Stimulated activated CD8-positive, alpha-beta memory T cell treated with anti-CD3 and anti-CD28 coated beads, Interleukin-7, amount 100 ng/mL, for 48 hours (primary cell): ENCODE measurements at places on chromosomes 16 and 17.
A peak's percentile ranks its signal among the peaks of the same experiment; 100 is the strongest.

DNA sequence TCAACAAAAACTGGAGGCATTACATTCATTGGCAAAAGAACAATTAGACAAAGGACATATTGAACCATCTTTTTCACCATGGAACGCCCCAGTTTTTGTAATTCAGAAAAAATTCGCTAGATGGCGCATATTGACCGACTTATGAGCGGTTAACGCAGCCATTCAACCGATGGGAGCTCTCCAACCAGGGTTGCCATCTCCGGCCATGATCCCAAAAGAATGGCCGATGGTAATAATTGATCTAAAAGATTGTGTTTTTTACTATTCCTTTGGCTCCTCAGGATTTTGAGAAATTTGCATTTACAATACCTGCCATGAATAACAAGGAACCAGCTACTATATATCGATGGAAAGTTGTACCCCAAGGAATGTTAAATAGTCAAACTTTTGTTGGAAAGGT, 21.4 kb downstream of the ALOX15B start:
- no peak for DNase-seq

DNA sequence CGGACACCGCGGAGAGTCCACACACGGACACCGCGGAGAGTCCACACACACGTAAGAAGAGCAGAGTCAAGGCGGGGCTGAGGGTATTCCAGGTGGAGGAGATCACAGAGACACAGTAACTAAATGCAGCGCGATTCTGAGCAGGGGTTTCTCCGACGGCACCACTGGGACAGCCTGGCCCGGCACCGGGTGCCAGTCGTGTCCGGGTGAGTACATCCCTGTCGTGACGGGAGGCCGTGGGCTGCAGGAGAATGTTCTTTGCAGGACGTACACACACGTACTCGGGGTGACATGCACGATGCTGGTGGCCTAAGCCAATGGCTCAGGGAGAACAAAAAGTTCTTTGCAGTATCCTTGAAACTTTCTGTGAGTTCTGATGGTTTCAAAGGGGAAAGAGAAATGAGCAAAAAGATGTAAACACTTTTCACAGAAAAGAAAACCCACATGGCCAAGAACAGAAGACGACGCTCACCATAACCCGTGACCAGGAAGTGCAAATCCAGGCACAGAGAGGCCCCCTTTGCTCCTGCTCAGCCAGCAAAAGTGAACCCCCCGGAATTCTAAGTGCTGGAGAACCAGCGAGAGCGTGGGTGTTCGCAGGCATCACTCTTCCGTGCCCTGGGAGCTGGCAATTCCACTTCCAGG, 53.7 kb upstream of the METRNL start:
- DNase-seq, result no peak

- no peak for DNase-seq
These were observed 590 bp upstream of the CD79B start for GRCh38 chr17:63932721-63933120.

- DNase-seq, result no peak
These were observed 2.4 kb upstream of the MTSS2 start for GRCh38 chr16:70688246-70688742.

GRCh38 chr17:879546-880442, 97.6 kb downstream of the MRM3 start:
- peak; percentile 55 for DNase-seq

- no peak for DNase-seq
These were observed 10.5 kb downstream of the CCR7 start for GRCh38 chr17:40554646-40555295.

- no peak for DNase-seq
These were observed at the start of gene ZNF385C for GRCh38 chr17:42097691-42098631. ZNF385C (minus strand) TSS chr17:42098473; CDS start chr17:42063056, 35,417 bp downstream.
